ENCODE measurements at places on chromosomes 4 and X.

GRCh38 chrX:457292-457679 is 70.6 kb upstream of the PPP2R3B start:
- DNase-seq, result no peak

DNA sequence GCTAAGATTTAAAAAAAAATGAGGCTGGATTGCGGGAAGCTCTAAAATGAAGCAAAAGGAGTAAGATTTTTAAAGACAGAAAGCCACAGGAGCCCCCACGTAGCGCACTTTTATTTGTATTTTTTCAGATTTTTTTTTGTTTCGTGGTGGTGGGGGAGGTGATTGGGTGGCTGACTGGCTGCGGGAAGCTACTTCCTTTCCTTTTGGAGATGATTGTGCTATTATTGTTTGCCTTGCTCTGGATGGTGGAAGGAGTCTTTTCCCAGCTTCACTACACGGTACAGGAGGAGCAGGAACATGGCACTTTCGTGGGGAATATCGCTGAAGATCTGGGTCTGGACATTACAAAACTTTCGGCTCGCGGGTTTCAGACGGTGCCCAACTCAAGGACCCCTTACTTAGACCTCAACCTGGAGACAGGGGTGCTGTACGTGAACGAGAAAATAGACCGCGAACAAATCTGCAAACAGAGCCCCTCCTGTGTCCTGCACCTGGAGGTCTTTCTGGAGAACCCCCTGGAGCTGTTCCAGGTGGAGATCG is 908 bp downstream of the PCDH10 start:
- no peak for DNase-seq

DNA sequence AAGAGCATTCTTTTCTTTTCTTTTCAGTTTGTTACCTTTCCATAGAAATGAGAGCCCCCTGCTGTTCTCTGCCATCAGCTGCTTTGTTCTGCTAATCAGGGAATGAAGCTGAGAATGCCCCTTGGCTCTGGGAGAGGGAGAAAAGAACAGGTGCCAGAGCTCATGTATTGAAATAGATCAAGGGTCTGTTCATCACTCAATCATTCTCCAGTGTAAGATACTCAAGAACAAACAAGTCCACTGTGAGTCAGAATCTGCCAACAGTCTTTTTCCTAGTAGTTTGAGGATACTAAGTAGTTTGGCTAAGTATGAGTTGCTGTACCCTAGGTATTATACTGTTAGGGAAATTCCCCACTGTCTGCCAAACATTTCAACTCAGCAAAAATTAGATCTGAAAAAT is 144.3 kb downstream of the RTL3 start:
- no peak for DNase-seq

GRCh38 chr4:78464265-78464664 is 87.3 kb upstream of the ANXA3 start:
- no peak for DNase-seq

DNA sequence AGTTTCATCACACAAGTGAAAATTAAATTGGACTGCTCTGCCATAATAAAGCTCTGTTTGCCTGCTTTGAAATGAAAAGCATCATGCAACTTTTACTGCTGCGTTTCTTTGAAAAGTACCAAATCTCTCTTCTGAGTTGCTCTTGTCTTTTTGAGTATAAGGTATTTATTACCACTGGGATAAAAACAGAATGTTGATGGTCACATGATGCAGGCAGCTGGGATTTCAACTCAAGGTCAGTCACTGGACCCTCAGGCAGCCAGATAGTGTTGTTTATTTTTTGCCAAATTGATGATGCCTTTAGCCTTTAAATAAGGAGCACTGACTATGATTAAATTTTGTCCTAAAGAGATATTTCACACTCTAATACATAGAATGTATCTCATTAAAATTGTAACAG is 32.7 kb downstream of the DMD start:
- no peak for DNase-seq

DNA sequence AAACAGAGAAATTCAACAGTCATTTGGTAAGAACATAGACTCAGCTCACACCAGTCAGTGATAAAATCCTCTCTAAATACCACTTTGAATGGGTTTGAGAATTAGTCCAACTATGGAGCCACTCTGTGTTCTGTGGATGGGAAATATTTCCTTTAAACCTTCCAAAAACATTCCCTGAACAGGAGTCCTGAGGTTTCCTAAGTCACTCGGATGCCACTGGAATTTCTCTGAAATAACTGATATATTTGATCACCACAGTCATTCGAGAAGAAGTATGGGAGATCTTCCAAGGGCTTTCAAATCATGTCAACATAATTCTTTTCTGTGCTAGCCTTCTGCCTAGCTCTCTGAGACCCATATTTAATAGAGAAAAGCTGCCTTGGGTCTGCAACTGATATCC is 958.6 kb downstream of the STIM2 start:
- no peak for DNase-seq

DNA sequence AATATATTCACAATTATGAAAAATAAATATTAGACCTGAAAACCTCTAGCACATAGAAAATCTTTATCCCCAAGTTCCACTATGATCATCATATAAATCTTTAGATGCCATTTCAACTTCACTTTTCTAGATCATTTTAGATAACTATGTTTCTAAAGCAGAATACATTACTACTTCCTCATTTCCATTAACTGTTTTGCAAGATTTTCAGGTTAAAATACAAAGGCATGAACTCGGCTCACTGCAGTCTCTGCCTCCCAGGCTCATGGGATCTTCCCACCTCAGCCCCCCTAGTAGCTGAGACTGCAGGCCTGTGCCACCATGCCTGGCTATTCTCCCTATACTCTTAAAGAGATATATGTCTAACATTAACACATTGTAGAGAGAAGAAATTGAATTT is 1365.9 kb upstream of the AGA start:
- DNase-seq, result no peak

DNA sequence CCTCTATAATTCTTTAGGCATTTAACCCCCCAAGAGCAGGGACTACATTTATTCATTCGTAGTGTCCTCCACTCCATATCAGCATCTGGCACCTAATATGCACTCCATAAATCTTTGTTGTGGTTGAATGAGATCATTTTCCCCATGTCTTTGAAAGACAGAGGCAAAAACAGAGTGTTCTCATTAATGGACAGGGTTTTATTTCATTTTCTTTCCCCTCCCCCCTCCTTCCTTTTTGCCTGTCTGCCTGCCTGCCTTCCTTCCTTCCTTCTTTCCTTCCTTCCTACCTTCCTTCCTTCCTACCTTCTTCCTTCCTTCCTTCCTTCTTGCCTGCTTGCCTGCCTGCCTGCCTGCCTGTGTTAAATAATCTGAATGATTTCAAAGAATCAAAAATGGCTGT is 83.2 kb downstream of the SHROOM3 start:
- no peak for DNase-seq

- no peak for DNase-seq
Observed at GRCh38 chr4:140109737-140110136, 44.2 kb downstream of the MAML3 start.

DNA sequence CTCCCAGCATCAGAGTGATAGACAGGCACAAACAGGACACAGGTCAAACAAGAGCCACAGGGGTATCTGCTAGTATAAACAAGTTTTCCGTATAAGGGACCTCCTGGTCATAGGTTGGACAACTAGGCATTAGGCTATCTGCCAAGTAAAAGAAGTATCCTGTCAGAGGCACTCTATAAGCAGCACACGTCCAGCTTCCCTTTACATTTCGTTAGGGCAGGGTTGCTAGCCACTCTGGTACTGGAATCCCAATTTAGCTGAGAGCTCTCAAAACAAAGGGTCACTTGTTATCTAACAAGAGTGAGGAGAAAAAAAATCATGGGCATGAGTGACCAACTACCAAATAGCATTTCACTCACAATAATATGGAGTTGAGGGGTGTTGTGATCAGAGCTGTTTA is 780.7 kb upstream of the DIAPH2 start:
- no peak for DNase-seq

DNA sequence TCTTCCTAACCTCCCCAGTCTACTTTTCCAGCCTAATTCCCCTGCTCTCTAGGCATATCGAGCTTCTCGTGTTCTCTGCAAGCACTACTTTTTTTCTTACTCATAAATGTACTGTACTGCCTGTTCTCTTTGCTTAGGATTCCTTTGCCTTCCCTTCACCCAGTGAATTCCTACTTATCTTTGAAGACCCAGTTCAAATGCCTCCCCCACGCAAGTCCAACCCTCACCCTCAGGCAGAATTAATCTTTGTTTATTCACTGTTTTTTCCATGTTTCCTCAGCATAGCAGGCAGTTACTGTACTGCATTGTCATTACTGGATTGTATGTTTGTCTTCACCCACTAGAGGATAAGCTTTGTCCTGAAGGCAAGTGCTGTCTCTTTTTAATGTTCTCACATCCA is 287.7 kb downstream of the BMPR1B start:
- DNase-seq, result no peak

GRCh38 chrX:14267216-14267615 is 237.5 kb upstream of the GEMIN8 start:
- DNase-seq, result no peak

DNA sequence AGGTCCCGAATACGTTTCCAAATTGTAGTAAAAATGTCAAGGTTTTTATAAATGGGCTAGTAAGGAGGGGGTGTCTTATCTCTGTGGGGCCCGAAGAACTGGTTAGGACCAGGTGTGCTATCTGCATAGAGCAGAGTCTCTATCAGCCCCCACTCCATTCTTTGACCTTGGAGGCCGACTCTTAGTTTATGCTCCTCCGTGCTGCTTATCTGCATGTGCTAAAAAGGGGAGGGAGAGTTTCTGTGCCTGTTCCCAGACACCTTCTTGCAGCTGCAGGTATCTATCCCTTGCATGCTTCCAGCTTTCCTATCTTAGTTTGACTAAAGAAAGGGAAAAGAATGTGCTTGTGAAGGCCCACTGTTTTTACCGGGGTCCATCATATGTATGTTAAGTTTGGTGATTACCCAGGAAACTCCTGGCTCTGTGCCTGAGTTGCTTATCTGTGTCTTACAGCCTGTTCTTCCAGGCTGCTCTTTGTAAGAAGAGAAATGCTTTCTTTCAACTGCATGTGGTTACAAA is 28.6 kb upstream of the NAF1 start:
- no peak for DNase-seq

DNA sequence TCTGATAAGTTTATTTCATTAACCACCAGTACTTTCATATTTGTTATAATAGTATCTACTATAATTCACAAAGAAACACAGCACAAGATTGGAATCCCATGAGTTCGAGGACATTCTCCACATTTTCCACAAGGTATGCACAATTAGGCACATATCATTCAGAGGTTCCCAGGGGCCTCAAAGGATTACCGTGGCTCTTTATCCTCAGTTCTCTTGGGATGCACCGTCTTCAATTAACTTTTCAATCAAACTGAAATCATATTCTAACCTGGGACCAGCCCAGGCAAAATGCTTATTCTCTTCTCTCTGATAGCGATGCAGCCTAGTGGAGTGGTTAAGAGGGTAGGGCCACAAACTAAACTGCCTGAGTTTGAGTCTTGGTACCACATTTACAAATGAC is 242.6 kb upstream of the RASGEF1B start:
- DNase-seq, result no peak

GRCh38 chr4:162727766-162728165 is 438.9 kb downstream of the NAF1 start:
- DNase-seq, result no peak

DNA sequence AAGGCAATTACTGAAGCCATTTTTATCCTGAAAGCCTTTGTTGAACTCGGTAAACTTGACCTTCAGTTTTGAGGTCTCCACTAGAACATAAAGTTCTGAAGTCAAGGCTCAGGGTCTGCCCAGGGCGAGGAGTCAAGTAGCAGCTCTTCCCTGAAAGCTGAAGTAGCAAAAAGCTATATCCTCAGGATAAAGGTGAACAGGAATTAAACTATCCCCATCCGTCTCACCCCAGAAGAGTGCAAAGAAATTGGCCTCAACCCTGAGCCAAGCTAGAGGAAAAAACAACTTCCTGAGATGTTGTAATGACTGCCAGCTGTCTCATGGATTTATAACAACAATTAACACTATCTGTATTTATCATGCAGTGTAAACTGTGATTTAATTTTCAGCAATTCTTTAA is 590.8 kb downstream of the SPRY1 start:
- DNase-seq, result no peak

GRCh38 chr4:102530986-102531385 is 29.8 kb downstream of the NFKB1 start:
- no peak for DNase-seq

- DNase-seq, result peak; percentile 51
Observed at GRCh38 chr4:33395731-33396485, 2675.7 kb downstream of the PCDH7 start.

GRCh38 chrX:104922206-104922621 is 298.3 kb downstream of the TEX13A start:
- DNase-seq, result peak; percentile 8

- DNase-seq, result no peak
Observed at GRCh38 chr4:52873861-52874343, 11.8 kb downstream of the RASL11B start.

DNA sequence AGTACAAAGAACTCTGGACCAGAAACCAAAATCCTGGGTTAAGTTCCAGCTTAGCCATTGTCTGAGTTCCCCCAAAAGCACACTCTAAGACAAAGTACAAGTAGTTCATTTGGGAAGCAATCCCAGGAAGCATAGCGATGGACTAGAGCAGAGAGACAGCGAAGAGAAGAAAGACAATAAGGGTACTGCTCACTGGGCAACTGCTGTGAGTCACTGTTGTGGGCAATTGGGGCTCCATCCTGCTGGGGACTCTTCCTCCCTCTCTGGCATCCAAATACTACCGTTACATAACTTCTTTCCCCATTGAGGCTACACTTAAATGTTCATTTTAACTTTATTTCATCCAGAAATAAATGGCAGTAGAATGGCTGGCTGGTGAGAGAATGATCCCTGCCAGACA is 14.1 kb downstream of the SRPX start:
- no peak for DNase-seq

DNA sequence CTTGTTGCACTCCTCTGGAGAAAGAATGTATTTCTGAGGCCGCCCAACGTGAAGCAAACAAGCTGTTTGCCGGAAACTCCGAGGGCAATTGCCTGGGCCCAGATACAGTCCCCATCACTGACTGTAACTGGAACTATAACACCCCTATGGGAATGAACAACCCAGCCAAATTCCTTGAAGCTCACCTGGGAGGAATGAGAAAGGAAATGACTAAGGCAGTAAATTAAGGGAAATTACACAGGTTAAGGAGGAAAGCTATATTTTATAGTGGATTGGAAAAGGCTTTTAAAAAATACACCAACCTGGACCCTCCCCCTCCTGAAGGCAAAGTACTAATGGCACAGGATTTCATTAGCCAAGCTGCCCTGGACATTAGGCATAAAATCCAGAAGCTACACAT is 11.7 kb upstream of the HERC5 start:
- no peak for DNase-seq

GRCh38 chrX:127457161-127457560 is 595.0 kb downstream of the ACTRT1 start:
- DNase-seq, result no peak

GRCh38 chrX:155899366-155899765 is 18.2 kb downstream of the VAMP7 start:
- no peak for DNase-seq
